ENCODE measurements at places on chromosomes 13 and 19.

DNA sequence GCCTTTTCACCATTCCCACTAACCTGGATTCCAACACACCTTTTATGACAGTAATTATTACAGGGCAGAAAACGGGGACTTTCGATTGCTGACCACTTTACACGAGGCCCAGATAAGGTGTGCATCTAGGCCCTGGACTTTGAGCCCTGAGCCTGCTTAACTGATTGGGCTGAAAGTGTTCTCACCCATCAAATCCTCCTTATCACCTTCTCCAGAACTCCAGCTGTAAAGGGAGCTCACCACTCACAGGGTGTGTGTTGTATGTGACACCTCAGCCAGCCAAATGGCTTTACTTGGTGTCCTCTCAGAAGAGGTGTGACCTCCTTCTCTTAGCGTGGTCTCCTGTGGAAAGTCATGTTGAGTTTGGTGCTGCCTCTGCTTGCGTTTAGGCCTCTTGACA lies 36.5 kb downstream of the SIPA1L3 start:
- DNase-seq = no peak

DNA sequence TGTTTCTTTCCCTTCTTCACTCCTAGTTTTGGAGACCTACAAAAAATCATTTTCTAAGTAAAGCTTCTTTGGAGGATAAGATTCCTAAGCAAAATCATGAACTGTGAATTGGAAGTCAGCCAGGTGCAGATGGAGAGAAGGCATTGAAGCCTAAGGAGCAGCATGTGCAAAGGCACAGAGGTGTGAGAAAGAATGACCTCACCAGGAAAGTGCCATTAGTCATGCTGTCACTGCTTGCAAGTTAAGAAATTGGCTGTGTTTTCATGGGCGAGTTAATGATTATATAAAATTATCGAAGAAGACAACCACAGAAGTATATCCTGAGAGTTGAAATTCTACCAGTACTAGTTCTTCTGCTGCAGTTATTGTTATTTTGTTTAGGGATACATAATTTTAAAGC lies 80.3 kb upstream of the KLHL1 start:
- no peak for DNase-seq

- DNase-seq = no peak
Observed at GRCh38 chr19:33242911-33243310, 17.3 kb upstream of the SLC7A10 start.

DNA sequence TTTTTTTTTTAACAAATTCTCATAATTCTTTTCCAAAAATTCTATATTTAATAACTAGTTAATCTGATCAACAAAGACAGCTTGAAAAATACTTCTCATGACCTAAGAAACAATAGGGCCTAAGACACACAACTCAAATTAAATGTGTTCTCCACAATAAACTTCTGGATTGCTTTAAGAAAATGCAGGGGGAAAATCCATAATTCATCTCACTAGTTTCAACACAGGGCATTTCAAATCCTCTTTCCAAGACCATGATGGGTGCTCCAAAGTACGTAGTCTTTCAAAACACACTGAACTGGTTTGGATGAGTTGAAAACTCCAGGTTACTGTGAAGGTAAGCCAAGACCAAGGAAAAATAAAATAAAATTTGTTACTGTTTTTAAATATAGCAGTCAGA lies 62.6 kb downstream of the DCLK1 start:
- no peak for DNase-seq

GRCh38 chr19:37874784-37875183 lies 31.6 kb downstream of the WDR87 start:
- DNase-seq = no peak

GRCh38 chr19:11554160-11554559 lies 4.9 kb downstream of the ELOF1 start:
- no peak for DNase-seq
